ENCODE measurements at places on chromosomes 2 and 18.

GRCh38 chr2:234437642-234438304, 59.1 kb downstream of the ARL4C start:
- no peak for DNase-seq

DNA sequence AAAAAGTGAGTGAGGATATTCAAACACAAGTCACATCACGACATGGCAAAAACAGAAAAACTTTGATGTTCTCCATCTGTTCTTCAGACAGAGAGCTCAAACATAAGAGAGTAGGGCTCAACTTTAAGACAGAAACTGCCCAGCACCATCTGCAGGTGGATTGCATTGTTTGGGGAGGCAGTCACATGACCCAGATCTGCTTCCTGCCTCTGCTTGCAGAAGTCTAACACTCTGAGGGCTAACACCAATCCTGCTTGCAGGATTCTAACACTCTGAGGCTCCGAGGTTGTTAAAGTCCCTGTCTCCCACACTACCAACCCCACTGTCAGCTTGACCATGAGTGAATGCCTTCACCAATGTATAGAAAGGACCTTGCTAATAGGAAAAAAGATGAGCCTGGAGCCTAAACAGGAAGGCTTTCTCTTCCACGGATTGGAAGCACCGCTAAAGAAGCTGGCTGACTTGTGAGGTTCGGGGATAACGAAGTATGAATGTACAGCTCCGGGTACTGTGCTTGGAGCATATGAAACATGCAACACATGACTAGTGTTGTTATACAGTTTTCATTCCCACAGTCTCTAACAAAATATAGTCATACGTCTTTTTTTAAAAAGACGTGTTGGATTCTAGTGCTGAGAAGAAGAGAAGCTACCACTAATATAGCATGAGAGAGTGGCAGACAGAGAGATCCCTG, 176.6 kb upstream of the CREB1 start:
- DNase-seq: no peak

GRCh38 chr2:126736133-126736874, 80.3 kb downstream of the GYPC start:
- no peak for DNase-seq

- no peak for DNase-seq
These were observed 57.2 kb downstream of the TMEM18 start for GRCh38 chr2:620004-620403.

GRCh38 chr2:109029490-109030201, 40.6 kb upstream of the EDAR start:
- DNase-seq: no peak

- no peak for DNase-seq
These were observed 176.7 kb upstream of the TPO start for GRCh38 chr2:1236606-1237005.

All from stimulated activated CD4-positive, alpha-beta T cell treated with anti-CD3 and anti-CD28 coated beads, Interleukin-4, amount 100 ng/mL, for 4 hours (primary cell).